ENCODE measurements at places on chromosomes 2 and 18.

DNA sequence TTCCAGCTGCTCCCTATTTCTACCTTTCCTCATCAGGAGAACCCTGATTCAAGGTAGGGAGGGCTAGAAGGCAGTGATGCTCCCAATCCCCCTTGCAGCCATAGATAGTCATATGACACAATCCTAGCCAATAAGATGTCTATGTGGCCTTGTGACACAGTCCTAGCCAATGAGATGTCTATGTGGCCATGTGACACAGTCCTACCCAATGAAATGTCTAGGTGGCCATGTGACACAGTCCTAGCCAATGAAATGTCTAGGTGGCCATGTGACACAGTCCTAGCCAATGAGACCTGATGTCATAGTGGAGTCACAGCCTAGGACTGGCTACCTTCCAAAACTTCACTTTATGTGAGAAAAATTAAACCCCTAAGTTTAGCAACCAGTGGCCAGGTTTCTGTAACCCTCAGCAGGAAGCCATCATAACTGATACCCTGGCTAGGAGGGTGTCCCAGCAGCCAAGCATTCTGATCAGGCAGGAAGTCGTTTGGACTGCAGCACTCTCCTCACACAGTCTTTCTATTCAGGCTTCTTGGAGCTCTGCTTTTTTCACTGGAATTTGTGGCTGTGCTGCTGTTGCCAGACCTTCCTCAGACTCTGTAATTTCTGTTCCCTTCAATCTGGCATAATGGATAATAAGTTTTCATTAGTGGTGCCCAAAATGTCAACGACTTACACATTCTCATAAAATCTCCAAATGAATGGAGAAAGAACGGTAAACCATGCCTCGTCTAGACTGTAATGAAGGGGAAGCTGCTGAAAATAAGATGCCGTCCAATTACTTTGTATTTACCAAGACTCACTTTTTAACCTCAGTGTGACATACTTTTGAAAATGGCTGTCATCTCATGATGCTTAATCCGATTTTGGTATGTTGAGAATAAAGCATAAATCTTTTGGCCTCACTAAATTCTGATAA, 165.0 kb upstream of the NCKAP5 start:
- DNase-seq, result no peak

- no peak for DNase-seq
These were observed 42.6 kb downstream of the CMPK2 start for GRCh38 chr2:6823111-6823510.

GRCh38 chr2:136325844-136326331, 207.9 kb upstream of the CXCR4 start:
- no peak for DNase-seq

DNA sequence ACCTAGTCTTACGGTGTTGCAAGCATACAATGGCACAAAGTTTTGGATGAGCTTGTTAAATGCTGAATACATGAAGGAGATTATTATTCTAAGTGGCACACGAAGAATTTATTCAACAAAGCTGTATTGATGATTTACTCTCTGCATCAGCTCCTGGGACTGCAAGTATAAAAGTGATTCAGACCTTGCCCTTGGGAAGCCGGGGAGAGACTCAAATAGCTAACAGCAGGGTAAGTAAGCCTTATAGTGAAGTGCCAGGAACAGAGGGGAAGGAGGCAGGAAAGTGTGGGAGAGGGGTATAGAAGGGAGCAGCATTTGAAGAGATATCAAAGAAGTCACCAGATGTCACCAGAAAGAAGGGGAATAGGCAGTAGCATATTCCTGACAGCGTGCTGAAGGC, 115.4 kb downstream of the MCFD2 start:
- no peak for DNase-seq

DNA sequence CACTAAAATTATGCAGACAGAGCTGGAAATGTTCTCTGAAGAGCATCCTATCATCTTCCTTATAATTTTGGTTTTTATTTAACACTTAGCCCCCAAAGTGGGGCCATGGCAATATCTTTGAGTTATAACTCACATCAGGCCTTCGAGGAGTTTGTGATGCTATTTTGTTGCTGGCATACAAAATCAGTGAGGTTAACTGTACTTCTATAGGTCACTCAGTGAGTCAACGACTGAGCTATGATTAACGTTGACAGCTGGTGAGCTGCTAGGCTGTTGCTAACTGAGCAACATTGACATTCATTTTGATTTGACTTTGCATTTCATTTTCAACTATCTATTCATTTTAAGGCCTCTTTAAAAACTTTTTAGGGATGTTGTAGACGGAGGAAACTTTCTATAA, 50.0 kb downstream of the GPD2 start:
- no peak for DNase-seq

GRCh38 chr2:189901664-189902063, 117.4 kb downstream of the PMS1 start:
- DNase-seq, result no peak

DNA sequence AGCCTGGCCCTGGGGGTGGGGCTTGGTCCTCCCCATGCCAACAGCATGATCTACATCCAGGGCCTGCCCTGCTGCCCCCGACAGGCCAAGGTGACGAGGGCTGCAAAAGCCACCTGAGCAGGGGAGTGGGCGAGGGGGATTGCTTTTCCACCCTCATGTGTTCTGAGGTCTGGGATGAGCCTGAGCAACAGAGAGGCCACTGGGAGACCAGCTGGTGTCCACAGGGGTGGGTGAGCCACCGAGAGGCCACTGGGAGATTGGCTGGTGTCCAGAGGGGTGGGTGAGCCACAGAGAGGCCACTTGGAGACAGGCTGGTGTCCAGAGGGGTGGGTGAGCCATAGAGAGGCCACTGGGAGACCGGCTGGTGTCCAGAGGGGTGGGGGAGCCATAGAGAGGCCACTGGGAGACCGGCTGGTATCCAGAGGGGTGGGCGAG, 147.4 kb upstream of the GPC1 start:
- no peak for DNase-seq

GRCh38 chr18:58251416-58251815, 207.4 kb downstream of the NEDD4L start:
- DNase-seq, result no peak

DNA sequence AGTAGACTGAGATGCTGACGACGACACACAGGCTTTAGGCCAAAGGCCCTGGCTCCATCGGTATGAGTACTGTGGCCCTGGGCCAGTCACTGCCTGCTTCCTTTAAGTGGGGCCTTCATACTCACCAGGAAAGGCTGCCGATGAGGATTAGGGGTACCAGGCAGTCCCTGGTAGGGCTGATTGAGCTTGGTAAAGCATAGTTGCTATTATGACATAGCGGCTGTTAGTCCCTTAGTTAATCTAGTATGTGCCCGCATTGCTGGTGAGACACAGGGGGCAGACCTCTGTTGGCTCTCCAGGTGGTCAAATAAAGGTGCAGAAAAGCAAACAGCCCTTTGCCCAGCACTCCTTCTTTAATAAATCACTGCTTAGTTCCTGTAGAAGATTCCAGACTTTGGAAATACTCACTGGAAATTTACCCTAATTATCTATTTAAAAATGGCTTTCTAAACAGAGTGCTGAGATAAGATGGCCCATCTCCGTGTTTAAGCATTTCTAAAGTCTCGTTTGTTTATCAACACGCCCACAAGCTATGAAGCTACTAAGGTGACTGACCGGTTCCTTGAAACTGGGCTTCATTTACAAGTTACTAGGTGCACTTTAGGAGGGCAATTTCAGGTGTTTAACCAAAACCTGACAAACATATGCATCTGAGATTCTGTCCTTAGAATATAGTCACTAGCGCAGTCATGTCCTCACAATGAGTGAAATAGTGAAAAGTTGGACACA, 8.7 kb upstream of the BIN1 start:
- DNase-seq, result no peak

DNA sequence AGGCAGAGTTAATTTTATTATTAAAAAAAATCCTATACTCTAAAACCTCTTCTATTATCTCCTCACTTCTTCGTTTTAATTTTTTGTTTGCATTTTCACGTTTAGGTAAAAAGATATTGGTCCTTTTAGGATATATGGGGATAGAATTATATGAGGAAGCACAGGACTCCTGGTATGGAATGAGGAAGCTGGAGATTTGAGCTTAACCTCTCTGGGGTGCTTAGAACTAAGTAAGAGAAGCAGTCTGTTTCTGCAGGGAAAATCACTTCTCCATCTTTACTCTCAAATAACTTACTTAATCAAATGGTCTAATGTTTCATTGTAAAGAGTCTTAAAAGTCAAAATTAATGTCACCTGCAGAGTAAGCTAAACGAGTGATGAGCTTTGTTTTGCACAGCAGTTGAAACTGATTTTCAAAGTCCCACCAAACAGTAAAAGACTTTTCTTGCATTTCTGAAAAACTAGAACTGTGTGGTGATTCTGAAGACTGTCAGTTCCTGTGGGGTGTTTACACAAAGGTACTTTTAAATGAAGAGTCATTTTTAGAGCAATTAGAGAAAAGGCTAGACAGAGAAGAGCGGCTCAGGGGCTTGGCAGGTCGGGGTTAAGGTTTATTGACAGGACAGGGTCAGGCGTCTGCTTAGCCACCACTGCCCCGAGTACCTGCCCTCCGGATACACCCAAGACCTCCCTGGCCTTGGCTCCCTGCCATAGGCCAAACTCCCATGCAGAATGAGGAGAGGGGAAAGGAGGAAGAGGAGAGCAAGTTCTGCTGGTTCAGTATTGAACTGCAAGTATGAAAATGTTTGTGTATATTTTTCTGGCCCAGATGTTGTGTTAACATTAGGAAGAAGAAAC, 21.6 kb downstream of the METAP1D start:
- no peak for DNase-seq

- DNase-seq, result no peak
These were observed 66.6 kb downstream of the PPP4R1 start for GRCh38 chr18:9547782-9548181.

DNA sequence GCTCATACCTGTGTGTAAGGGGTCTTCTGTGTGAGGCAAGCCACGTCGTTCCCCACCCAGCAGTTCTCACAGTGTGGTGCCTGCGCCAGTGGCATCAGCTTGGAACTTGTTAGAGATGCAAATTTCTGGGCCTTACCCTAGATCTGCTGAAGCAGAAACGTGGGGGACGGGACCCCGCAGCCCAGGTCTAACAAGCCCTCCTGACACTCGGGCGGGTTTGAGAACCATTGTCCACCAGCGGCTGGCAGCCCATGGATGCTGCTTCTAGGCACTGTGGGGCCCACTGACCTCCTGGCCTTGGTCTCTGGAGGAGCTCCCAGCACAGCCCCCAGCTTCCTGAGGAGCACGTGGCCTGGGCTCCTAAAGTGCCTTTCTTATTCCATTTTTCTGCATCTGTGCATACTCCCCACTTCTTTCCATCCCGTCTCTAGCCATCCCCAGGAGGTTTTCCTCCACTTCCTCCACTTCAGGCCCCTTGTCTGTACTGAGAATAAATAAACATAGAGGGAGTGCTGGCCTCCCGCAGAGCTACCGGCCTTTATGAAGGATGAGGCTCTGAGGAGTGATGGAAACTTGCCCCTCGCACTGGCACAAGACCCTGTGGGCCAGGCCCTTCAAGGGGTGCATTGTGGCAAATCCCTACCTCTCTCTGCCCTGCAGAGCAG, 94.3 kb downstream of the GALR1 start:
- no peak for DNase-seq

DNA sequence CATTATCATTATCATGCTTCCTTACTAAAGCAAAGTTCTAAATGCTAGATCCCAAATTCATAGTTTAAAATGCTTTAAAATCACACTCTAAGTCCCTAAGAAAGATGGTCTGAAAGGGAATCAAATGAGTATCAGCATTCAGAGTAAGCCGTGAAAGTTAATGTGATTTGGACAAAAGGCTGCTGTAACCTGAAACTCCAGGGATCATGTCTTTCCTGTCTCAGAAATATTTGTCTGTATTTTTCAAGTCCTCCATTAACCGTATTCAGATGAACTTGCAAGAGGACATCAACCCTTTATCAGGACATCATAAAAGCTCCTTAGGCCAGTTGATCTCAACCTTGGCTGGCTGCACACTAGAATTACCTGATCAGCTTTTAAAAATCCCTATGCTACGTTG, 324.3 kb upstream of the PKDCC start:
- no peak for DNase-seq

GRCh38 chr2:113202305-113203216, 28.8 kb downstream of the PSD4 start:
- no peak for DNase-seq

GRCh38 chr2:114011713-114012112, 121.8 kb downstream of the ACTR3 start:
- DNase-seq, result no peak

GRCh38 chr18:76489081-76489480, 6.0 kb downstream of the ZNF516 start:
- DNase-seq, result no peak

- DNase-seq, result peak; percentile 80
These were observed at the start of gene CHN1 for GRCh38 chr2:175004980-175005732. Gene CHN1, minus strand, starts transcription at chr2:175005381. Its CDS starts 469 bp downstream, at chr2:175004912.

- no peak for DNase-seq
These were observed 4.8 kb upstream of the CELF4 start for GRCh38 chr18:37570336-37570930.

- no peak for DNase-seq
These were observed 7.7 kb upstream of the MMADHC start for GRCh38 chr2:149595056-149595963.

GRCh38 chr2:15614545-15615300, 23.1 kb downstream of the DDX1 start:
- no peak for DNase-seq

GRCh38 chr18:35161485-35161884, 79.3 kb upstream of the ZNF397 start:
- no peak for DNase-seq

GRCh38 chr2:222034058-222034457, 264.7 kb downstream of the PAX3 start:
- DNase-seq, result no peak

GRCh38 chr18:39841482-39842365, 2113.3 kb upstream of the PIK3C3 start:
- DNase-seq, result peak; percentile 73
